NCI-H1048 (cell line): ENCODE measurements at places on chromosomes 11 and 22.

DNA sequence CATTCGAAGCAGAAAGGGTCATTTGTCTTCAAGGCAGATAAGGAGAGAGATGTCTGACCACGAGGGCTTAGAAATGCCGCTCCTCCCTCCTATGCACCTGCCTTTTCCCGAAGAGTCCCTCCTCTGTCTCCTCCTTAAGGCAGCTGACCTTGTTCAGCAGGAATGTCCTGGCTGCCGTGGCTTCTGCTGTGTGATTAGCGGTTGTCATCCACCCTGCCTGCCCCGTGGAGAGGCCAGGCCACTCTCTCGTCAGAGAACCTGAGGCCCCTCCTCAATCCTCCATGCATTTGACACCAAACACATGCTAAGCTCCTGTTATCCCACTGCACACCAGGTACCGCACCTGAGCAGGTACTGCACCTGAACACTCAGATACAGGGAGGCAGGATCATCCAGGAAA lies 834.6 kb downstream of the TBC1D22A start:
- no peak for DNase-seq

GRCh38 chr11:46343520-46343919 lies 3.7 kb upstream of the DGKZ start:
- no peak for DNase-seq

GRCh38 chr11:6629892-6630631 lies 10.8 kb upstream of the TPP1 start:
- no peak for DNase-seq

DNA sequence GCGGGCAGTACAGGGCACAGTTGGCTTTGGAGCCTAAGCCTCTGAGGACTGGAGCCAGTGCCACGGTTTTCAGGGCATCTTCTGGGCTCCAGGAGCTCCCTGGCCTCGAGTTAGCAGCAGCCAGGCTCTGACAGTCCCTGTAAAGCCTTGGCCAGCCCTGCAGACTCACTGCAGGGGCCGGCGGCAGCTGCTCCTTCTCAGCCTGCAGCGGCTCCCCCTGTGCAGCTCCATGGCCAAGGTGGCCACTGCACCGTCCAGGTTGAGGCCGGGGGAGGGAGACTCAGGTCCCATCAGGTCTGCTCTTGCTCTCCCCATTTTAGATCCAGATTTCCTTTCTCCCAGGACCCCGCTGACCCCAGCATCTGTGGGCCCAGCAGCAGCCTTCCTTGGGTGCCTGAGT lies 1461.1 kb downstream of the BRD1 start:
- DNase-seq: no peak

DNA sequence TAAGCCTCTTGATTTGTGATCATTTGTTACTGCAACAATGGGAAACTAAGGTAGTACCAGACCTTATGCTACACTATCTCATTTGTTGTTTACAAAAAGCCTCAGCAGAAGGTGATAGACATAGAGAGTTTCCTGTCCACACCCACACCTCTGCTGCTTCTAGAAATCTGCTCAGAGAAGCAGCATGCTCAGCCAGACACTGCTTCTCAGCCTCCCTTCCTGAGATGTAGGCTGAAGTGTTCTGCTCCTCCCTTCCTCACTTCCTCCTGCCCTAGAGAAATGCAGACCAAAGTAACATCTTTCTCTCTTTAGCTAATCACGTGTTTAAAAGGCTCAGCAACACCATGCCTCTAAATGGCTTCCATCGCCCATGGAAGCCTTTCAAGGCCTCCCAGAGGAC lies 88.4 kb downstream of the SLC1A2 start:
- no peak for DNase-seq

DNA sequence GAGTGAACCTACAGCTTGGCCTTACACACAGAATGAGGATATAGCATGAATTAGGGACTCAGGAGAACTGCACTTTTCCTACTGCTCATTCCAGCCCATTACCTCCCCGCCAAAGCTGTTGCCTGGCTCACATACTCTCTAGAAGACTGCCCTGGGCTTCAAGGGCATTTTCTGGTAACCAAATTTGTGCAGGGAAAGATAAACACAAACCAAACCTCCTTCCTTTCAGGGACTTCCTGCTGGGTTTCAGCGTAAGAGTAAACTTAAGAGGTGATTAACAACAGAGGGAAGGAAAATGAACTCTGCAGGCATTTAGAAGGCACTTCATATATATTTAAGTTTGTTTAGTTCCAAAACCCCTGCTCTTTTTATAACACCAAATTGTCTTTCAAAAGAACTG lies 194.9 kb downstream of the SWAP70 start:
- no peak for DNase-seq

DNA sequence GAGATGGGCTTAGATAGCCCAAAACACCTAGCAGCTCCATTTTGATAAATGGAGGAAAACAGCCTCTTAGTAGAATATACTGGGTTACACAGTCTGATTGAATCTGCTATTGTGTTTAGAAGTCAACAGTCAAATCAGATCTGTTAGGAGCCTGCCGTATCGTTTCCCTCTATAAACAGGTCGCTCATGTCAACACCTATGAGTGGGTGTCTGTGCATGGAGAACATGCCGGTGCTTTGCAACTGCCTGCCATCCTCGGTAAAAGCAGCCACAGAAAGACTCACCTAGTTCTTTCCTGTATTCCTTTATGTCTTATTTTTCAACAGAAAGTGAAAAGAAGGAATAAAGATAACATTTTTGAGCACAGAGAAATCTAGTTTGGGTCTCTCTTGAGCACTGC lies 99.4 kb downstream of the ETS1 start:
- DNase-seq: no peak

- no peak for DNase-seq
These were observed 366.0 kb upstream of the NARS2 start for GRCh38 chr11:78940500-78941225.

GRCh38 chr22:28935713-28936112 lies 52.3 kb downstream of the ZNRF3 start:
- DNase-seq: no peak

DNA sequence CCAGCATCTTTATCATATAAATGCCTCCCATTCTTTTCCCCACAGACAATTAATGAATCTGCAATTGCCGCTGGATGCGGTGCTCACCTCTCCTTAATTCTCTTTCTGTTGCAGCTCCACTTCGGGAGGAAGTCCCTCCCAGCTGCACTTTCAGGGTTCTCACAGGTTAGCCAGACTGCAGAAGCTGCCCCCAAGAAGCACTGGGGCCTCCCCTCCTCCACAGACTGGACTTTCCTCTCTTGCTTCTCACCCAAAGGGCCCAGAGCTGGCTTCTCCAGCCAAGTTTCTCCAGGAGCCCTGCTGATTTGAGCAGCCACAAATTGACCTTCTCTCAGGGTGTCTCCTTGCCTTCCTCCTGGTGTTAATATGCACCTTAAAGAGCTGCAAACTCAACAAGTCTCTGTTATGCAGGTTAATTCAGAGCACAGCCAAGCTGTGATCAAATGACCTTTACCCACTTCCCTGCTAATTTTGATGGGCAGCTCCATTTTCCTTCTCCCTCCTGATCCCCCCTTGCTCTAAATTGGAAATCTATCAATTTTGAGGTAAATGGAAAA lies 298.9 kb downstream of the BUD13 start:
- DNase-seq: no peak

GRCh38 chr11:33775467-33775807 lies 1.1 kb upstream of the FBXO3 start:
- DNase-seq: no peak

GRCh38 chr11:87589082-87589481 lies 551.3 kb downstream of the TMEM135 start:
- DNase-seq: no peak

GRCh38 chr11:117601006-117601708 lies 195.9 kb downstream of the DSCAML1 start:
- DNase-seq: no peak

DNA sequence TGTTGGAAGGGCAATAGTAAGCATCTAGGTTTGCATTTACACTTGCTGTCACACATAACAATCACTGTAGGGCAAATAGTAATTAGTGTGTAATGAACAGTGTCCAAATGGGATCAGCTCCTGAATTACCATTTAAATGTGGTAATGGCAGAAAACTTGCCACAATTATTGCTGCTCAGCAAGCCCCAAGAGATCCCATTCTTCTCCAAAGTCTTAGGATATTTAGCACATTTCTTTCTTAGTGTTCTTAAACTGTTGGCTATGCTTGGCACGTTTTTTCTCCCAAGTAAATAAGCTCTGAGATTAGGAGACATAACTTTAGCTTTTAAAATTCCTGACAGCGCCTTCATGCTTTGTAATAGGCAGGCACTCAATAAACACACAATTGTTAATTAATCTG lies 1037.0 kb downstream of the DLG2 start:
- DNase-seq: no peak

DNA sequence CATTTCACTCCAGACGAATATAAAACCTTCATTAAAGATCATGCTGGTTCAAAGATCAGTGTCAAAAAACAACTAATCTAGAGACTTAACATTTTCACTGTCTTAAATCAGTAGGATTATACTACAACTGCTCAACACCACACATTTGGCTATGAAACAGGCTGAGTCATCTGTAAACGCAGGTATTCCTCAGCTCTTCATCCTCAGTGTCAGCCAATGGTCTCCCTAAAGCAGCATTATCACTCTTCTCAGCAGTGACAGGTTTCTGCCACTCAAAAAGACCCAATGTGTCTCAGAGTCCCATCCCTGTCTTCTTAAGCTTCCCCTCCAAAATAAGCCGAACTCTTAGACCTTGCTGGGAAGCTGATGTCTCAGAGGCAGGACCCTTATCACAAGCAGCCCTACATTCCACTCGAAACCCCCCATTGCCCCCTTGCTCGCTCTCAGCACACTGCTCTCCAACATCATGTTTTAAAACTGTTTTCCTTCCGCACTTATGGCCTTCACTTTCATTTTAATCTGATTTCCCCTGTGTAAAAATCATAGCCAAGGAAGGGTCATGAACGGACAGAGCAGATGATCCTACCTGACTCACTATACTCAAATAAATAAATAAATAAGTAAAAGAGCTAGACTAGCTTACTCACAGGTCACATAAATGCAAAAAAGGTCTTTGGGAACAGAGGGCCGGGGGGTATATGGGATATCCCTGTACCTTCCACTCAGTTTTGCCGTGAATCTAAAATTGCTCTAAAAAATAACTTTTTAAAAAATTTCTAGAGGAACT lies 23.0 kb downstream of the CDON start:
- no peak for DNase-seq

GRCh38 chr11:78432058-78432515 lies 14.5 kb upstream of the GAB2 start:
- no peak for DNase-seq

GRCh38 chr22:47127441-47127871 lies 365.0 kb downstream of the TBC1D22A start:
- DNase-seq: no peak

DNA sequence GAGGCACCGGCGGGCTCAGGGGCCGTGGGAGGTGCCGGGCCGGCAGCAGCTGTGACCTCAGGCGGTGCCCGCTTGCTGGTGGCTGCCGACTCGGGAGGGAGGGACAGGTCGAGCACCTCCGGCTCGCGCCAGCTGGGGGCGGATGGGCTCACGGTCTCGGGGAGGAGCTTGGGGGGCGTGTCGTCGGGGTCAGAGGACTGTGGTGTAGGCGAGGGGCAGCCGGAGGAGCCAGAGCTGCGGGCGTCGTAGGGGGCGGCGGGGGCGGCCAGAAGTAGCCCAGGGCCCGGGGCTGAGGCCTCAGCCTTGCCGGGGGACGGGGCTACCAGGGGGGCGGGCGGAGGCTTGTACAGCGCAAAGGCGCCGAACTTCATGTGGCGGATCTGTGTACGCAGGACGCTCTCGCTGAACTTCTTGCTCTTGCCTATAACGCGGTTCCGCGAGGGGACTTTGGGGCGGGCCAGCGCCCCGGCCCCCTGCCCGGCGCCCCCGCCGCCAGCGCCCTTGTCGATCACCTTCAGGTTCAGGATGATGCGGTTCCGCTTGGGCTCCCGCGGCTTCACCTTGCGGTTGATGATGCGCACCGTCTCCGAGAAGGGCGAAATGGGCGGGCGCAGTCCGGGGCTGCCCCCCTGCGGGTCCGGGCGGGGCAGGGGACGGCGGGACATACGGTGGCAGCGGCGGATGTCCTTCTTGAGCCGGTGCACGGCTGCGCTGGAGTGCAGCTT lies 5.5 kb downstream of the CBX6 start:
- DNase-seq: no peak

DNA sequence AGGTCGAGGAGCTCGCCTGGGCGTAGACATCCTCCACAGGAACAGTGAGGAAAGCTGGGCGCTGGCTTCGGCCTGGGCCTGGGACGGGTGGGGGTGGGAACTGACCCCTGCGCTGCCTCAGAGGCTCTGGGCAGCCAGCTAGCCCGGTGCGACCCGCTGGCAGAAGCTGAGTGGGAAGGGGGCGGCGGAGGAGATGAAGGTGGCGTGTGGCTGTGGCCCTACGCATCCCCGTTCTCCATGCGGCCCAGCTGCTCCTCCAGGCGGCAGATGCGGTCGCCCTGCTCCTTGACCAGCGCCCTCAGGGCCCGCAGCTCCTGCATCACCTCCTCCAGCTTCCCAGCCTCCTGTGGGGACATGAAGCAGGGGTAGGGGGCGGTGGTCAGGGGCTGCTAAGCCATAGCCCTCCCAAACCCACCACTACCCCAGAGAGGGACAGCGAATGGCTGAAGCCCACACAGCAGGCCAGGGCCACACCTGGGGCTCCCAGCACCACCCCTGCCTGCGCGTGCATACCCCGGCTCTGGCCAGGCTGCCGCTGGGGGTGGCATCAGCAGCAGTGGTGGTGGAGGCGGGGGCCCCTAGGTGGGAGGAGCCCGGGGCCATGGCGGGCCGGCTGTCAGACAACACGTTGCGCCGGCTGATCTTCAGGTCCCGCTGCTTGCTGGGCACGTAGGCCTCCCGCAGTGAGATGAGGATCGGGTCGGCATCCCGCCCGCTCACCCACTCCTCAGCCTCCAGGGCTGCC lies 848 bp upstream of the PTPRCAP start:
- DNase-seq: no peak

GRCh38 chr11:45817191-45817590 lies 12.2 kb downstream of the SLC35C1 start:
- DNase-seq: no peak
